ENCODE measurements at places on chromosomes 2 and 18. TPM values are rescaled to one million over a fixed set of nuclear protein-coding genes. Genes with fewer than 3 reads are reported as not detected.

The MRPS9 gene
- 126 TPM for polyA plus RNA-seq

The LYG2 gene
- polyA plus RNA-seq, result 0.39 TPM

The UNC80 gene
- 12.9 TPM for polyA plus RNA-seq

The TDRD15 gene
- not detected for polyA plus RNA-seq

The PDCD1 gene
- not detected for polyA plus RNA-seq

The CGREF1 gene
- polyA plus RNA-seq, result 28.9 TPM

The REG1B gene
- polyA plus RNA-seq, result not detected

The EFR3B gene
- polyA plus RNA-seq, result 4.0 TPM

The TRIM43 gene
- polyA plus RNA-seq, result not detected

The ELMOD3 gene
- polyA plus RNA-seq, result 4.9 TPM

The TAF4B gene
- 6.0 TPM for polyA plus RNA-seq

The FOXD4L1 gene
- not detected for polyA plus RNA-seq

The SAP130 gene
- polyA plus RNA-seq, result 5.7 TPM

The FHOD3 gene
- polyA plus RNA-seq, result 25.6 TPM

The TCF7L1 gene
- 1.3 TPM for polyA plus RNA-seq

The GALNT1 gene
- 57.6 TPM for polyA plus RNA-seq

The GCKR gene
- polyA plus RNA-seq, result not detected

The C2orf66 gene
- not detected for polyA plus RNA-seq

The DTYMK gene
- 4.2 TPM for polyA plus RNA-seq

The LYPD1 gene
- polyA plus RNA-seq, result 1.6 TPM

The SRD5A2 gene
- polyA plus RNA-seq, result not detected

The NT5C1B gene
- not detected for polyA plus RNA-seq

The HOXD3 gene
- not detected for polyA plus RNA-seq

The GALNT14 gene
- not detected for polyA plus RNA-seq

The KCNG2 gene
- not detected for polyA plus RNA-seq

The KCNS3 gene
- 0.98 TPM for polyA plus RNA-seq

The EML6 gene
- 7.3 TPM for polyA plus RNA-seq
